Smooth muscle cell of bladder (primary cell): ENCODE measurements at places on chromosomes 7 and 10. TPM values are rescaled to one million over a fixed set of nuclear protein-coding genes. Genes with fewer than 3 reads are reported as not detected.

Gene MYOZ1
- 0.09 and 0.14 TPM in 2 replicates for total RNA-seq

Gene ESYT2
- total RNA-seq: 94.4 and 115 TPM in 2 replicates

Gene ADAM12
- 23.6 and 85.8 TPM in 2 replicates for total RNA-seq

Gene CLEC2L
- total RNA-seq: not detected in 2 replicates

Gene MOGAT3
- total RNA-seq: not detected in 2 replicates

Gene CPA2
- not detected in 2 replicates for total RNA-seq

Gene EVX1
- under 0.01 TPM in 1 of 2 replicates, not detected in the other for total RNA-seq

Gene PTPRN2
- total RNA-seq: 0.71 and 0.74 TPM in 2 replicates

Gene SLC29A3
- total RNA-seq: 1.1 and 1.5 TPM in 2 replicates

Gene CALML3
- total RNA-seq: under 0.01 TPM in 1 of 2 replicates, not detected in the other

Gene ADRB1
- total RNA-seq: not detected in 2 replicates

Gene FOXP2
- total RNA-seq: 2.4 and 3.2 TPM in 2 replicates

Gene CPEB3
- total RNA-seq: 0.43 and 0.55 TPM in 2 replicates

Gene TRIM8
- 50.2 and 62.6 TPM in 2 replicates for total RNA-seq

Gene SFXN3
- total RNA-seq: 39.5 and 39.8 TPM in 2 replicates

Gene CNPY1
- total RNA-seq: not detected in 2 replicates
